ENCODE measurements at places on chromosomes 7 and 10.

- DNase-seq = no peak
These were observed 59.6 kb downstream of the ZMIZ1 start for GRCh38 chr10:79128241-79128922.

DNA sequence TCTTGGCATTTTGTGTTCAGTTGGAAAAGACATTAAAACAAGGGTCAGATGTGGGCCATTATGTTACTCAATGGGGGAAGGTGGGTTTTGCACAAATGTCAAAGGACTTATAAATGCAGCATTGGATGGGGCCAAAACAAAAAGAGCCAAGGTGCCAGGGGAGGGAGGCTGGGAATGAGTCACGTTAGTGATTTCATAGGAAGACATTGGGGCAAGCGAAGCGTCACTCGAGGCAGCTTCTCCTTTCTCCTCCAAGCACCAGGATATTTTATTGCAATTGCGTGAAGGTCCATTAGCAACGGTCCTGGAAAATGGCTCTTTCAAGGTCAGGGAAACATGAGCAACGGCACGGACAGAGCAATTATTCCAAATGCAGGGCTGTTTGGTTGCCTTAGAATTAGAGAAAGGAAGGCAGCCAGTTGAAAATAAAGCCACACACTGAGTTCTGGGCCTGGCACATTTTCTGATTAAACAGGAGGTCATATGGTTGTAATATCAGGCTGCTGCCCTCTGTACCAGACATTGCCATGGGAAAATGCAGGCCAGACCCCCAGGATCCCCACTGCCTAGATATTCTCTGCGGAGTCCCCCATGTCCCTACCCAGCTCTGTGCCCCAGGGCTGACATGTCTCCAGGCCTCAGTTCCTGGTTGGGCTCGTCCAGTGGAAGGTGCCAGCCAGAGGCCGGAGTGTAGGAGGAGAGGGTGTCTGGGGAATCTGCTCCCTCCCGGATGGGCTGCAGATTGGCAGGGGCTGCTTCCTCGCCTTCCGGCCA lies 63.3 kb upstream of the NANOS1 start:
- no peak for DNase-seq

DNA sequence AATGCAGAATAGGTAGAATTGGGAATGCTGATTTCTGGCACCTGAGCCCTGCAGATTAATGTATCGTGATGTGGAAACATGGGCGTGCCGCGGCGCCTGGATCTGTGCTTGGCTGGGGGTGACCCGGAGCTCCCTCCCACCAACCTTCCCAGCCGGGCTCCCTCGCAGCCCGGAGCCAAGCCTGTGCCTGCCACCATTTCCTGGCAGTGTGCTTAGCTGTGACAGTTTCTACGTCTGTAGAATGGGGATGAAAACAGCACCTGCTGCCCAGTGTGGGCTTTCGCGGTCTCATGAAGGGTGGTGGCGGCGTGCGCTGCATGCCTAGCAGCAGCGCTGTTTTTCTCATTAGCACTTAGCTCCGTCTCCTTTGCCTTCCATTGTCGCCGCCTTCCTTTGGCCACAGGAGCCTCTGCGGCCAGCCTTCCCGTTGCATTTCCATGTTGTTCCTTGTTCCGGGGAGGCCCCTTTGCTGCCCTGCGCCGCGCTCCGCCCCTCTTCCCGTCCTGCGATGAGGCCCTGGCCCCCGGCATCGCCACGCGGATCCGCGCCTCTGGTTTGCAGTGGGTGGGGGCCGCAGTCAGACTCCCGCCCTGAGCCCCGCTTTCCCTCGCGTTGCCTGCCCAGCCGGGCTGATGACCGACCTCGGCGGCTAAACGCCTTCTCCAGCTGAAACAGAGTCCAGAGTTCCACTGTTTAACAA lies 84.2 kb downstream of the CUL1 start:
- DNase-seq = no peak

DNA sequence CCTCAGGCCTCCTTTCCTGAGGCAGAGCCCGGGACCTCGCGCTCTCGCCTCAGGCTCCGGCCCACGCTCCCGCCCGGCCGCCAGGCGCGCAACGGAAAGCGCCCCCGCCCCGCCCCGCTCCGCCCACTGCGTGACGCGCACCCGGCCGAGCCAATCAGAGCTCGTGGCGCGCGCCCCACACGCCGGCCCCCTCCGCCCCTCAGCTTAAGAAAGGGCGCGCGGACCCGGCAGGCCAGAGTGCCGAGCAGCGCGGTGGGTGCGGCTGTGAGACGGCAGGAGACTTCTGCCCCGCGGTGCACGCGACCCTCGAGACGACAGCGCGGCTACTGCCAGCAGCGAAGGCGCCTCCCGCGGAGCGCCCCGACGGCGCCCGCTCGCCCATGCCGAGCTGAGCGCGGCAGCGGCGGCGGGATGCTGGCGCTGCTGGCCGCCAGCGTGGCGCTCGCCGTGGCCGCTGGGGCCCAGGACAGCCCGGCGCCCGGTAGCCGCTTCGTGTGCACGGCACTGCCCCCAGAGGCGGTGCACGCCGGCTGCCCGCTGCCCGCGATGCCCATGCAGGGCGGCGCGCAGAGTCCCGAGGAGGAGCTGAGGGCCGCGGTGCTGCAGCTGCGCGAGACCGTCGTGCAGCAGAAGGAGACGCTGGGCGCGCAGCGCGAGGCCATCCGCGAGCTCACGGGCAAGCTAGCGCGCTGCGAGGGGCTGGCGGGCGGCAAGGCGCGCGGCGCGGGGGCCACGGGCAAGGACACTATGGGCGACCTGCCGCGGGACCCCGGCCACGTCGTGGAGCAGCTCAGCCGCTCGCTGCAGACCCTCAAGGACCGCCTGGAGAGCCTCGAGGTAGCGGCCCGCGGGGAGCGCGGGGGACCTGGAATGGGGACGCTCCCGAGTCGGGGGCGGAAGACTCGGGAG lies at the start of gene NPTX2:
Gene NPTX2, plus strand, starts transcription at position 235 of the 909 bp plus-strand sequence. Its CDS starts 177 bp downstream, at position 412.
- no peak for DNase-seq

- no peak for DNase-seq
These were observed 235.9 kb downstream of the COBL start for GRCh38 chr7:51080622-51081269.

- no peak for DNase-seq
These were observed 71.3 kb downstream of the CPEB3 start for GRCh38 chr10:92219559-92219958.

DNA sequence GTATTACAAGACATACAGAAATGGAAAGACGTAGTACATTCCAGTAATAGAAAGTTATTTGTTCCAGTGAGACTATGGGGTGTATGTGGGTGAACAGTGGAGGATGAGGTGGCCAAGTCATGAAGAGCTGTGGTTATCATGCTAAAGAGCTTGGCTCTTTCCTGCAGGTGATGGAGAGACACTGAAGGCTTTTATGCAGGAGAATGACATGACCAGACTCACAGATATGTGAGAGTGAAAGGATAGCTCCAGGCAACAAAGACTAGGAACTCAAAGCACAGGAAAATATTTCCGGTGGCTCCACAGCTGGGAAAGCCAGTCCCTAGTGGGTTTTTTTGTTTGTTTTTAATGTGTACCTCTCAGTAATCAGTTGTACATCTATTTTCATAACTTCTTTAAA lies 133.5 kb downstream of the TSPAN12 start:
- no peak for DNase-seq

DNA sequence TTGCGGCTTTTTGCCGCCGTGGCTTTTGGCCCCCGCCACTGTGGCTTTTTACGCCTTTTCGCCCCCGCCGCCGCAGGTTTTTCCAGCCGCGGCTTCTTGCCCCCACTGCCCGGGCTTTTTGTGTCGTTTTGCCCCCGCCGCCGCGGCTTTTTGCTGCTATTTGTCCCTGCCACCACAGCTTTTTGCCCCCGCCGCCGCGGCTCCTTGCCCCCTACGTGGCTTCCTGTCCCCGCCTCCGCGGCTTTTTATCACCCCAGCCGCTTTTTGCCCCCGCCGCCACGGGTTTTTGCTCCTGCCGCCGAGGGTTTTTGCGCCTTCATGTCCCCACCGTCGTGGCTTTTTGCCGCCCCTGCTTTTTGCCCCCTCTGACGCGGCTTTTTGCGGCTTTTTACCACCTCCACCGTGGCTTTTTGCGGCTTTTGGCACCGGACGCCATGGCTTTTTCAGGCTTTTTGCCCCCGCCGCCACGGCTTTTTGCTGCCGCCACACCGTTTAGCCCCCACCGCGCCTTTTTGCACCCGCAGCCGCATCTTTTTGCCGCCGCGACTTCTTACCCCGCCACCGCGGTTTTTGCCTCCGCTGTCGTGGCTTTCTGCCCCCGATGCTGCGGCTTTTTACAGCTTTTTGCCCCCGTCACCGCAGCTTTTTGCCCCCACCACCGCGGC lies 637.0 kb downstream of the ZNF716 start:
- no peak for DNase-seq

- DNase-seq = peak; percentile 9
These were observed 740 bp downstream of the ANXA7 start for GRCh38 chr10:73413108-73413527.

Measured in HS-27A (cell line).